ENCODE measurements at places on chromosomes 2 and 18. TPM values are rescaled to one million over a fixed set of nuclear protein-coding genes. Genes with fewer than 3 reads are reported as not detected.

GRCh38 chr2:20424300-20425290 is 22.3 kb upstream of the RHOB start:
- no peak for DNase-seq
- no peak overlapping the region for H3K4me3 ChIP-seq
- no peaks in the 10 kb centered on the region for H3K36me3 ChIP-seq

DNA sequence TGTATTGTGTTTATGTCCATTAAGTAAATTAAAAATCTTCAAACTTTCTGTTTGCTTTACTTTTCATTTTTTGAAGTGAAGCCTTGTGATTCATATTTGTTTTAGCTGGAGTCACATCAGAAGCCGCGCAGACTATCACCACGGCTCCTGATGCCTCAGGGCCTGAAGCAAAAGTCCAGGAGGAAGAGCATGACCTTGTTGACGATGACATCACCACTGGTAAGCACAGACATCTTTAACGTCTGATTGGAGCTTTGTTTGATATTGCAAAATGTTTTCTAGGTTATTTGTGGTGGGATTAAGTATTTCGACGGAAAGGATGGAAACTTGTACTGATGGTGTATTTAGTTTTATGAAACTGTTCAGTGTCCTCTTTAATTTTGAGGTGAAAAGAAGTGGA is 164.8 kb downstream of the WDR7 start:
- no peak for DNase-seq
- no peaks in the 10 kb centered on the region for H3K36me3 ChIP-seq
- H3K27ac ChIP-seq = no peak overlapping the region
- H3K27me3 ChIP-seq = no peaks in the 10 kb centered on the region
- no peak overlapping the region for H3K4me3 ChIP-seq
- no peaks in the 10 kb centered on the region for H3K4me1 ChIP-seq

- no peak overlapping the region for H3K27ac ChIP-seq
- peaks cover 10% of the 10 kb centered on the region for H3K4me1 ChIP-seq
- no peak overlapping the region for H3K4me3 ChIP-seq
- DNase-seq = no peak
- no peaks in the 10 kb centered on the region for H3K27me3 ChIP-seq
These were observed 87.7 kb downstream of the SPTBN1 start for GRCh38 chr2:54543733-54544396.

DNA sequence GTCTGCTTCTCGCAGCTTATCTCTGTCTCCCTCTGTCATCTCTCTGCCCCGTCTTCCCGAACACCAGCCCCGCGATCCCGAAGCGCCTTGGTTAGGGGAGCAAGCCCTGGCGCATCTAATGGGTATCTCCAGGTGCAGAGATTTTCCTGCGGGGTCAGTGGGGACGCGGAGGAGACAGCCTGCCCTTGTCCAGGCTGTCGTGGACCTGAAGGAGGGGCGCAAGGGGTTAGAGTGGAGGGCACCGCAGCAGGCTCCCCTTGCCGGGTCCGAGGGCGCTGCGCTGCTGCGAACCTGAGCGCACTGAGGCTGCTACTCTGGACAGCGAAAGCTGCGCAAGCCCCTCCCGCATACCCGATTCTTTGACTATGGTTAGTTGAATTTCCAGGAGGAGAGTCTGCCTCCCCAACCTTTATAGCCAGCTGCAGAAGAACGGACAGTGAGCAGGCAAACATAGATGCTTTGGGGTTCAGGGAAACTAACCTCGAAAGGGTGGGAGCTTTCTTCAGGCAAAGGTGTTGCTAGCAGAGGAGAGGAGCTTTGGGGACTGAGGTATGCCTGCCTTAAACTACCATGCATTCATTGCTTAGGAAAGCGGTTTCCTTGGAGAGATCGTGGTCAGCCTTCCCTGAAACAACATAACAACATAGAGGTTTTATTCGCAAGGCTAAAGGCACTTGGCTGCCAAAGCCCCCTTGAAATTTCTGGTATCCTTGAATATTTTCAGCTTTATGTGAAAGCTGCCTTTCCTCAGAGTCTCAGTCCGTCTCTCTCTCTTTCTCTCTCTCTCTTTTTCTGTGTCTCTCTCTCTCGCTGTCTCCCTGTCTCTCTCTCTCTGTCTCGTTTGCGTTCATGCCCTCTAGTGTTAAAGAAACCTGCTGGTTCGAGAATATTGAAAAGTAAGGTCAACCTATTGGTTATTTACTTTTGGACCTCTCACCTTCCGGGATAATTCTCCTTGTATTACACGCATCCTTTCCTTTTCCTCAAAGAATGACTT is 1.6 kb downstream of the GALNT13 start:
- H3K4me3 ChIP-seq = no peak overlapping the region
- DNase-seq = no peak
- no peaks in the 10 kb centered on the region for H3K36me3 ChIP-seq
- no peaks in the 10 kb centered on the region for H3K4me1 ChIP-seq
- no peak overlapping the region for H3K27ac ChIP-seq

GRCh38 chr2:71712158-71712818 is 258.9 kb downstream of the DYSF start:
- H3K27ac ChIP-seq = no peak overlapping the region
- no peak overlapping the region for H3K4me3 ChIP-seq
- H3K27me3 ChIP-seq = no peaks in the 10 kb centered on the region
- H3K4me1 ChIP-seq = peaks cover 12% of the 10 kb centered on the region
- no peaks in the 10 kb centered on the region for H3K36me3 ChIP-seq
- no peak for DNase-seq

DNA sequence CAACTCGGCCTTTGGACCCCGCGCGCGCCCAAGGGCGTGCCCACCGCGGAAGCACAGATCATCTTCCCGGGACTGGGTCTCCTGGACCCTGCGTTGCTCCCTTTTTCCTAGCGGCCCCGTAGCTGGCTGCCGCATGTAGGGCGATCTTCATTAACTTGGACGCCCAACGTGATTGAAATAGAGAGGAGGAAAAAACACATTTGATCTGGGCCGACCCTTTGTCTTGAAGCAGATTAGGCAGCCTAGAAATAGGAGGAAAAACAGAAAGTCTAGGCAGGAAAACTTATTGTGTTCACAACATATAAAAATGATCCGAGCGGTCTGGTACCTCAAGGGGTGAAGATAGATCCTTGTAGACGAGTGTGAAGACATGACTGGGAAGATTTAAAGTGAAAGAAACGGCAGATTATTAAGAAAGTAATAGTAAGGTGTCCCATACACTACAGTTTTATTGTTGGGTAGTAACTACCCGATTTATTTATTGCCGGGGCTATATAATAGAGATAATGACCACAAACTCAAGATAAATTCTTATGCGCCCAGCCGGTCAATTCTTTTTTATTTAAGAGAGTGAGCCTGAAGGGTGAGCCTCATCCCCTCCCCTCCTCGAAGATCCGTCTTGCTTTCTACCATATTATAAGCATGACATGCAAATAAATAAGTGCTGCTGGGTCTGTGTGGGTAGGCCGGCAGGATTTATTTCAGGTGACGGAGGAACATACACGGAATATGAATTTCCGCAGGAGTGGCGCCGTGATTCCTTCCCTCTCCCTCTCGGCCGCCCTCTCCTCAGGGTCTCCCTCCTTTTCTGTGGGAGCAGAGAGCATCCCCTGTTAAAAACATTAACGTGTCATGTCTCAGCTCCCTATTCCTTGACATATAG is 147.4 kb downstream of the MEIS1 start:
- no peak overlapping the region for H3K27ac ChIP-seq
- no peaks in the 10 kb centered on the region for H3K36me3 ChIP-seq
- no peak overlapping the region for H3K4me3 ChIP-seq
- no peak for DNase-seq

INO80D gene
- total RNA-seq = 14.4 TPM

MOGAT1 gene
- 0.22 TPM for total RNA-seq

Data from HCT116 (cell line).